LoVo (cell line): ENCODE measurements at places on chromosomes 16 and 17.
A peak's percentile ranks its signal among the peaks of the same experiment; 100 is the strongest.

- no peak for DNase-seq
These were observed 92.3 kb downstream of the SPAG9 start for GRCh38 chr17:51028176-51028863.

DNA sequence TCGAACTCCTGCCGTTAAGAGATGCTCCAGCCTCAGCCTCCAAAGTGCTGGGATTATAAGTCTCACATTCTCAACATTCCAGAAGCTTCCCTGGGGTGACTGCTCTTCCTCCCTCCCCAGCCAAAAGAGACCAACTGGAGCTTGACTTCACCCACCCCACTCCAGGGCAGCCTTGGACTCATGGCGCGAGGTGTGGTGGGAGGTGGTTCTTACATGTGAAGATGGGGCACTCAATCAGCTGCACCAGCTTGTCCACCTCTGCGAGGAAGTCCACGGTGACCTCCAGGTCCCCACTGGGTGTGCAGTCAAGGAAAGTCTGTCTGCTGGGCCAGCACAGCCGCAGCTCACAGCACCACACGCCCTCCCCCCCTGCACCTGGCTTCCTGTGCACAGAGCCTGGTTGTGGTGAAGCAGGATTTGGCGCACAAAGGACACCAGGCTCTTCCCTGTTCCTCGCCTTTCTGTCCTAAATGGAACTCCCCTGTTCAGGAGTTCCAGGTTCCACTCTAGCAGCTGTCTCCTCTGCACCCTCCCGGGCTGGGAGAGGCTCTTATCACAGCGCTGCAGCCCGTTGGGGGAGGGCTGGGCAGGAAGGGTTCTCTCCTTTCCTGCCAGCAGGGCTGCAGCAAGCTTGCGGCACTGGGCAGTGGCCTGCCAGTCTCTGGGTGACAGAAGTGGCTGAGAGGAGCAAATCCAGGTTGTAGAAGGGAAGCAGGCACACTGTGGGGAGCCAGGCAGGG is 9.6 kb upstream of the MTSS2 start:
- no peak for DNase-seq

DNA sequence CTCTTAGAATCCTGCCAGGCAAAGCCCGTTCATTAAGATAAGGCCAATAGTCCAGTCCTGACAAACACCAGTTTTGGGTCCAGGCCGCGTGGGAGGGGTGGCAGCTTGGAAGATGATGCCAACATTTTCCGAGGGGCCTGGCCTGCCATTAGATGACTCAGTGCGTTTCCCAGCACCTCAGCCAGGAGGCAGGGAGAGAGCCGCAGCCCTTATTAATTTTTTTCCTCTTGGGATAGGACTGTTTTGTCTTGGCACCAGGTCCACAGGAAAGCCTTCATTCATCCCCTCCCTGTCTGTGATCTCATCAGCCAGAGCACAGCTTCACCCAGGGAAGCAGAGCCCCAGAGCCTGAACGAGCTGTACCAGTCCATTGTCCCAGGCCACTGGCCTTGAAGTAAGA is 4.7 kb upstream of the NDEL1 start:
- no peak for DNase-seq

- no peak for DNase-seq
These were observed 60.0 kb downstream of the HS3ST3B1 start for GRCh38 chr17:14360856-14361255.

DNA sequence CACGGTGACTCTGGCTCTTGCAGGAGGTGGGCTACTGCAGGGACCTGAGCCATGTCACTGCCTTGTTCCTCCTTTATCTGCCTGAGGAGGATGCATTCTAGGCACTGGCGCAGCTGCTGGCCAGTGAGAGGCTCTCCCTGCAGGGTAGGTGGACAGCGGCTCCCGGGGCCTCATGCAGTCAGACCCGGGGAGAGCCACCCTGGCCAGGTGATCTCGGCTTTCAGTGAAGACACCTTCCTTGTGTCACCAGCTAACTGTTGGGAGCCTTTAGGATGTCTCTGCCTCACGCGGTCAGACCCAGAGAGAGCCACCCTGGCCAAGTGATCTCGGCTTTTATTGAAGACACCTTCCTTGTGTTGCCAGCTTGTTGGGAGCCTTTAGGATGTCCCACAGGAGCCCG is 31.7 kb upstream of the KSR1 start:
- DNase-seq, result no peak

DNA sequence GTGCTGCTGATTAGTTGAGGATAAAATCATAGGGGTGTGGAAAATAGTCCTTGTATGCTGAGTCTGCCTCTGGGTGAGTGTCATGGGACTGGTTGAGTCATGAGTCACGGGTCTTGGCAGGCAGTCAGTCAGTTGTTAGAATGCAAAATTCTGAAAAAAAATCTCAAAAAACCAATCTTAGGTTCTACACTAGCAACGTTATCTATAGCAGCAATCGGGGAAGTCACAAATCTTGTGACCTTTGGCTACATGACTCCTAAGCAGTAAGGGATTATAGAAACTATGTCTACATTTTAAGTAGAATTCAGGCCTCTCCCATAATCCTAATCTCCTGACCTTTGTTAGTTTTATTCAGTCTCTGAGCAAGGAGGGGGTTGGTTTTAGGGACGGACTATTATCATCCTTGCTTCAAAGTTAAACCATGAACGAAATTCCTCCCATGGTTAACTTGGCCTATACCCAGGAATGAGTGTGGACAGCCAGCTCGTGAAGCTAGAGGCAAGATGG is 18.0 kb upstream of the PMFBP1 start:
- DNase-seq, result peak; percentile 4

DNA sequence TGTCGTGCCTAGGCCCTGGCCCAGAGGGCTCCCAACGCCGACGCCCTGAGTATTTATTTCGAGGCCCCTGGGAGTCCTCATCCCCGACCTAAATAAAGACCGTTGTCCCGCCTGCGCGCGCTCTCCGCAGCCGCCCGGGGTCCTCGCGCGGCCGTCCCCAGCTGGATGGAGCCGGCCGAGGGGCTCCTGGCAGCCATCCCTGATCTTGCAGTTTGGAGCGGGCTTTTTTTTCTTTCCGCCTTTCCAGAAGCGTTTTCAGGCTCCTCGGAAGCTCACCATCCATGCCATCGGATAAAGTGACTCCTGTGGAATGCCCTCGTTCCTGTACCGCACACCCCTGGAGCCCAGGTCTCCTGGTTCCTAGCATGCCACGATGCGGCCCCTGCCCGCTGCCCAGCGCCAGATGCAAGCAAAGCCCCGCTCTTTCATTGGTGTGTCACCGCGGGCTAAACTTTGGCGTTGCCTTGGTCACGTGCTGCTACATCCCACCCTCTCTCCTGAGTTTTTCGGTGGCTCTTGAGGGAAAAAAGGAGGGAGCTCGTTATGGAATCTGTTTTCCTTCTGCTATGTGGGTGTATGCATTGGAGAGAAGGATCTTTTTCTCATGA is 716 bp downstream of the TMEM94 start:
- DNase-seq, result no peak

GRCh38 chr17:78761789-78762406 is 20.2 kb downstream of the CYTH1 start:
- DNase-seq, result no peak

GRCh38 chr16:2175454-2175853 is 19.9 kb downstream of the TRAF7 start:
- no peak for DNase-seq

GRCh38 chr16:88403794-88404581 is 21.2 kb downstream of the ZNF469 start:
- DNase-seq, result no peak
